ENCODE measurements at places on chromosomes 7 and 10.
A peak's percentile ranks its signal among the peaks of the same experiment; 100 is the strongest.

GRCh38 chr10:133400624-133401424 lies 6.9 kb downstream of the MTG1 start:
- H3K4me1 ChIP-seq: peaks cover 27% of the 10 kb centered on the region
- peak overlapping the region; percentile 57 for H3K4me3 ChIP-seq
- H3K27ac ChIP-seq: peak overlapping the region; percentile 92
- no peaks in the 10 kb centered on the region for H3K27me3 ChIP-seq
- DNase-seq: peak; percentile 63

- DNase-seq: no peak
- H3K27ac ChIP-seq: peak overlapping the region; percentile 73
- no peaks in the 10 kb centered on the region for H3K27me3 ChIP-seq
- peaks cover 47% of the 10 kb centered on the region for H3K4me1 ChIP-seq
- H3K36me3 ChIP-seq: no peaks in the 10 kb centered on the region
Measured at GRCh38 chr10:102118867-102119266, 1.3 kb downstream of the LDB1 start.

DNA sequence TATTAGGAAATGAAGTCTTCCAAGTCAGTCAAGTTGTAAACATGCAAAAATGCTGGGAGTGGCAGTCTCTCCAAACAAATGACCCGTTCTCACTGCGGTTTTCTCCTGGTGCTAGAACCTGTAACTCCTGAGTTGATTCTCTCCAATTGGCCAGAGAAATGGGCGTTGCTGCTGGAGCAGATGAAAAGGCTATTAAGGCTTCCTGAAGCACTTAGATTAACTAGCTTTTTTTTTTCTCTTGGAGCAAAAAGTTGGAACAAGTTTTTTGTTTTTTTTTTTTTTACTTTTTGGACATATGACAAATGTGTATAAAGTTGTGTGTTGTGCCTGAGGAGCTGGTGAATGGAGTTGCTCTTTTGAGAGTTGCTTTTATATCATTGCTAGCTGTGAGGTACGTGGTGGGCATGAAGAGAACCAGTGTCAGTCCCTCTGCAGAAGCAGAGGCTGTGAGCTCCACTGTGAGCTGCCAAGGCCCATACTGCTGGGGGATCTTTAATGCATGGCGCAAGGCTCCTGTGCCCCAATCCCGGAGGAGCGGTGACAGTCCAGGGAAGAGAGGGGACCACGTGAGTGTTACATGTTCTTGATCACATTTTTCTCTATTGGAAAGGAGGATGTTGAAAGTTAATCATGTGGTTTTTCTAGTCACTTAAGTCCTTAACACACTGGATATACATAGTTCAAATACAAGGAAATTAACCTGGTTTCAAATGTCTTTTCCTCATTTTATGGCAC lies 393.6 kb upstream of the GALNT17 start:
- peaks cover 19% of the 10 kb centered on the region for H3K4me1 ChIP-seq
- no peaks in the 10 kb centered on the region for H3K27me3 ChIP-seq
- no peaks in the 10 kb centered on the region for H3K36me3 ChIP-seq
- H3K27ac ChIP-seq: no peak overlapping the region

GRCh38 chr7:22082553-22082885 lies 136.8 kb upstream of the CDCA7L start:
- no peaks in the 10 kb centered on the region for H3K27me3 ChIP-seq
- H3K4me1 ChIP-seq: peaks cover 6% of the 10 kb centered on the region
- H3K36me3 ChIP-seq: no peaks in the 10 kb centered on the region
- DNase-seq: no peak
- peak overlapping the region; percentile 64 for H3K4me3 ChIP-seq
- no peak overlapping the region for H3K27ac ChIP-seq

- no peaks in the 10 kb centered on the region for H3K4me1 ChIP-seq
- H3K4me3 ChIP-seq: no peak overlapping the region
- no peaks in the 10 kb centered on the region for H3K36me3 ChIP-seq
- no peaks in the 10 kb centered on the region for H3K27me3 ChIP-seq
- no peak overlapping the region for H3K27ac ChIP-seq
Measured at GRCh38 chr7:30870821-30871518, 40.7 kb upstream of the AQP1 start.

DNA sequence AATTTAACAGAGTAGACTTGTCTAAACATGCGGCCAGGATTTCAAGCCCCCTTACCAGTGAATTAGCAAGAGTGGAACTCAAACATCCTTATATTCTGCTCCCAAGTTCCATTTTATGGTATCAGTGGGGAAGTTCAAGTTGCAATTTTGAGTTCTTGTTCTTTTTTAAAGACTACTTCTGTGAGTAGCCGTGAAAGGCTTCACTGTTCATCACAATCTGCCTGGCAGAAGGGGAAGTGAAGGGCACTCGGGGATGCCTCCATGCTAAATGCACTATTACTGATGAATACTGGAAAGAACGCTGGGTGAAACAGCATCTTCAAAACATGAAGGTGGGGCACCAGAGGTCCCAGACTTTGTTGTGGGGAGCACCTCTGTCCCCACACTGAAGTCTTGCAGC lies 22.4 kb upstream of the FGL2 start:
- no peak for DNase-seq
- no peak overlapping the region for H3K27ac ChIP-seq
- no peak overlapping the region for H3K4me3 ChIP-seq
- H3K36me3 ChIP-seq: no peaks in the 10 kb centered on the region
- no peaks in the 10 kb centered on the region for H3K4me1 ChIP-seq

GRCh38 chr10:132281915-132282666 lies 25.7 kb downstream of the STK32C start:
- H3K4me3 ChIP-seq: no peak overlapping the region
- no peaks in the 10 kb centered on the region for H3K4me1 ChIP-seq
- no peak overlapping the region for H3K27ac ChIP-seq
- no peaks in the 10 kb centered on the region for H3K27me3 ChIP-seq
- no peaks in the 10 kb centered on the region for H3K36me3 ChIP-seq
- DNase-seq: no peak

DNA sequence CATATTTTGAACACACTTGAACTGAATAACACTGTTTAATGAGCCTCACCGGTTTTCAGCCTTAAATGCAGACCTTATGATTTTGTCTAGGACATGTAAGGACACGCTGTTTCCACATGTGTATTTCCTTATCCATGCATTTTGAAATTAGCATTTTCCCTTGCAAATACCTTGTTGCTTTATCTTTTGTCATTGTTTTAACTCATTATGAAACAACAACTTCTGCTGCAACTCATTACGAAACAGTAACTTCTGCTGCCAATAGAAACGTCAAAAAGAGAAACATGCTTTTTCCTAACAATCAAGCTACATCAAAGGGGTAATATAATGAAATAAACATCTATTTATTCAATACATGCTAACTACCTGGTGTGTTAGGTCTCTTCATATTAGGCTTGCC lies 322.0 kb downstream of the AGMO start:
- no peak overlapping the region for H3K27ac ChIP-seq
- no peaks in the 10 kb centered on the region for H3K4me1 ChIP-seq
- DNase-seq: no peak
- H3K36me3 ChIP-seq: no peaks in the 10 kb centered on the region
- no peak overlapping the region for H3K4me3 ChIP-seq
- H3K27me3 ChIP-seq: no peaks in the 10 kb centered on the region

- no peaks in the 10 kb centered on the region for H3K36me3 ChIP-seq
- H3K4me3 ChIP-seq: no peak overlapping the region
- no peak for DNase-seq
- no peaks in the 10 kb centered on the region for H3K4me1 ChIP-seq
- no peak overlapping the region for H3K27ac ChIP-seq
- no peaks in the 10 kb centered on the region for H3K27me3 ChIP-seq
Measured at GRCh38 chr7:17456541-17456940, 158.1 kb downstream of the AHR start.

DNA sequence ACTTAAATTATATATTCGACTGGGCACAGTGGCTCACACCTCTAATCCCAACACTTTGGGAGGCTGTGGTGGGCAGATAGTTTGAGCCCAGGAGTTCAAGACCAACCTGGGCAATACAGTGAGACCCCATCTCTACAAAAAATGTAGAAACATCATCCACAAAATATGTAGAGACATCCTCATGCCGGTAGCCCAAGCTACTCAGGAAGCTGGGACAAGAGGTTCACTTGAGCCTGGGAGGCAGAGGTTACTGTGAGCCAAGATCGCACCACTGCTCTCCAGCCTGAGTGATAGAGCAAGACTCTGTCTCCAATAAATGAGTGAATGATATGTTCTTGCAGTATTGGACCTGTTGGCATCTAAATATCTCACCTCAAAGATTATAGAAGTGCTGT lies 22.6 kb upstream of the TNS3 start:
- peaks cover 16% of the 10 kb centered on the region for H3K4me1 ChIP-seq
- DNase-seq: no peak
- no peaks in the 10 kb centered on the region for H3K36me3 ChIP-seq
- no peaks in the 10 kb centered on the region for H3K27me3 ChIP-seq
- H3K4me3 ChIP-seq: no peak overlapping the region

- DNase-seq: no peak
- H3K27ac ChIP-seq: no peak overlapping the region
- H3K4me3 ChIP-seq: no peak overlapping the region
- H3K36me3 ChIP-seq: no peaks in the 10 kb centered on the region
- H3K27me3 ChIP-seq: no peaks in the 10 kb centered on the region
Measured at GRCh38 chr10:126646110-126646509, 24.4 kb downstream of the C10orf90 start.

DNA sequence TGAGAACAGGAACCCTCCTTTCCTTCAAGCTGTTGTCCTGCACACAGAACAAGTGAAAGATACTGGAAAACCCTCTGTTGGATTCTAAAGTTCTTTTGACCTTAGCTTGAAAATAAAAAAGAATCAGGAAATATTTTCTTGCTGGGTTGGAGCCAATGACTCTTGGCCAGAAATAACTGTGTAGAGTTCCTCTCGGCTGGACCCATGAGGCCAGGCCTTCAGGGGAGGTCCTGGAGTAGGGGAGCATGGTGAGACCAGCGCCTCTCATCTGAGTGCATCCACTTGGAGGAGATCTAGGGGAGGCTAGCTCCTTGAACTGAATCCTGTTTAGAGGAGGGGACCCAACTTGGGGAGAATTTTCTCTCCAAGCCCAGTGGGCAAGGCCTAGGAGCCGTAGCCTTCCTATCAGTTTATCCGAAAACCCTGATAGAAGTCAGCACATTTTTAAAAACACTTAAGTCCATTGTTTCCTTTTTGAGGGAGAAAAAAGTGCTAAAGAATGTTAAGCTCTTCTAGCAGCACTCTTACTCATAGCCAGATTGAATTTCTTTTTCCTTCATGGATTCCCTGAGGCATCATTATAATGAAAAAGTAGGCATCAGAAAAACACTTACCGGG lies 635.7 kb upstream of the ANKRD30A start:
- H3K27ac ChIP-seq: no peak overlapping the region
- no peaks in the 10 kb centered on the region for H3K36me3 ChIP-seq
- DNase-seq: no peak

DNA sequence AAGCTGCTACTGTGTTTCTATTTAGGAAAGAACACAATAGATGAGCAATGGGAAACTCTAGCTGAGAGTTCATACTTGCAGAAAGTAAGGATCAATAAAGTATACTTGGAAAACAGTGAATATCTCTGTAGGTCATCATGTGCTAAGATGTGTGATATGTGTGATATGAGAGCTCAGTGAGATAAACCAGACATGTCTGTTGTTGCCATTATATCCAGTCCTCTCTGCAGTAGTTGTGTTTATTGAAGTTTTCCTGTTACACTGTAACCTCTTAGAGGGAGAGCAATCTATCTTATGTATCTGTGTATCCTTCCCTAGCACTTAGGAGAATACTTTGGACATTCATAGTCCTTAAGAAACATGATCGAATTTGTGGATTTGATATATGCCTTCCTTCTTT lies 19.1 kb downstream of the TRUB1 start:
- no peak overlapping the region for H3K4me3 ChIP-seq
- no peak overlapping the region for H3K27ac ChIP-seq
- no peaks in the 10 kb centered on the region for H3K27me3 ChIP-seq
- peaks cover 13% of the 10 kb centered on the region for H3K4me1 ChIP-seq
- peaks cover 13% of the 10 kb centered on the region for H3K36me3 ChIP-seq

GRCh38 chr10:14653271-14654161 lies 121.2 kb downstream of the FAM107B start:
- H3K27me3 ChIP-seq: no peaks in the 10 kb centered on the region
- no peak overlapping the region for H3K4me3 ChIP-seq
- no peak overlapping the region for H3K27ac ChIP-seq
- no peak for DNase-seq
- H3K36me3 ChIP-seq: no peaks in the 10 kb centered on the region
- H3K4me1 ChIP-seq: peaks cover 40% of the 10 kb centered on the region

DNA sequence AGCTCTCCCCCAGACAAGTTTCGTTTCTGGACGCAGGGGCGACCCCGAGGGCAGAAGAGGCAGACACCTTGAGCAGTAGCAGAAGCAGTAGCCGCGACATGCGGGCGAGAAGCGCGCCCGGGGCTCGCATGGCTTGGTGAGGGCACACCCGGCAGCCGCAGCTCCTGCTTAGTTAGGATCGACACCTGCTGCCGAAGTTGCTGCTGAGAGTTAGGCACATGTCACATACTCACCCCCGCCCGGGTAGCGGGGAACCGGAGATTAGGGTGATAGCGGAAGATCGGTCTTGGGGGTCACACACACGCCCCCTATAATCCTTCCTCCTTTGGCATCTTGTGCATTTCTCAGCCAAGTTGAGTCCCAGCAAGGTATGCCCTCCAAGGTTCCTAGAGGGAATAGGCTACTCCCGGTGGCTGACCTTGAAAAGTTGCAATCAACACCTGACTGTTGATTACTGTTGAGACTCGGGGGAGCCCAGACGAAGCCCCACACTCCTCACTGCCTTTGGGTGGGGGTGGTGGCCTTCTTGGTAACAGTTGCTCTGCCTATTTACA lies 668 bp downstream of the GPR37 start:
- peak overlapping the region; percentile 65 for H3K4me3 ChIP-seq
- DNase-seq: no peak
- H3K27me3 ChIP-seq: peaks cover 10% of the 10 kb centered on the region
- no peaks in the 10 kb centered on the region for H3K4me1 ChIP-seq

- H3K36me3 ChIP-seq: no peaks in the 10 kb centered on the region
- H3K27me3 ChIP-seq: no peaks in the 10 kb centered on the region
- H3K4me3 ChIP-seq: no peak overlapping the region
- H3K4me1 ChIP-seq: no peaks in the 10 kb centered on the region
- no peak for DNase-seq
Measured at GRCh38 chr7:17638727-17639126, 301.6 kb downstream of the SNX13 start.

DNA sequence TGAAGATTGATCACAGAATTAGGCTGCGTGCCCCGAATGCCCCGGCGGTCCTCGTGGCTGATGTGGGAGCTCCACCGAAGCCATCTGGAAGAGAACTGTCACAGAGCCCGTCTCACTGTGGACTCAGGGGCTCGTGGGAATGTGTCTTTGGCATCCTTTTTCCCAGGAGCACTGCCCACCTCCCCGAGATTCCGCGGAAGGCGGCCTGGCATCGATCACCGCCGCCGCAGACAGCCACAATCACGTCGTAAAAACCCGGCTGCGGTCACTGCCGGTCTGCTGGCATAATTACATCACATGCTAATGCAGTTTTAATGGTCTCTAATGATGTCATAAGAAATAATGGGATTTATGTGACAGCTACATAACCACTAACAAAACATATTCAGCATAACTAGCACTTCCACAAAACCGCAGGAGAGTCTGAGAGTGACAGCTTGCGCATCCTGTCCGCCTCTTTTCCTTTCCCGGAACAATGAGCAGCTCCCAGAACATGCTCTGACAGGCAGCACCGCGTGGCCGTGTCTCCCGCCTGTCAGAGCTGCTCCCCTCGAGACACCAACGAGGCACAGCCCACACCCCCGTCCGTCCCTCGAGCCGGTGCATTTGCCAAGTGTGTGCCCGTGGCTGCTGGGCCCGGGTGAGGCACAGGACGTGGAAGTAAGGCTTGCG lies 490.0 kb downstream of the PTPRN2 start:
- H3K36me3 ChIP-seq: no peaks in the 10 kb centered on the region
- no peaks in the 10 kb centered on the region for H3K4me1 ChIP-seq
- no peak overlapping the region for H3K4me3 ChIP-seq
- no peak for DNase-seq
- no peaks in the 10 kb centered on the region for H3K27me3 ChIP-seq
- no peak overlapping the region for H3K27ac ChIP-seq

- no peak overlapping the region for H3K27ac ChIP-seq
- no peaks in the 10 kb centered on the region for H3K4me1 ChIP-seq
- peaks cover 6% of the 10 kb centered on the region for H3K36me3 ChIP-seq
Measured at GRCh38 chr10:103893817-103894216, 24.2 kb downstream of the STN1 start.

Measured in GM12878 (cell line).